NT2/D1 (cell line): ENCODE measurements at places on chromosomes 5 and 9.

DNA sequence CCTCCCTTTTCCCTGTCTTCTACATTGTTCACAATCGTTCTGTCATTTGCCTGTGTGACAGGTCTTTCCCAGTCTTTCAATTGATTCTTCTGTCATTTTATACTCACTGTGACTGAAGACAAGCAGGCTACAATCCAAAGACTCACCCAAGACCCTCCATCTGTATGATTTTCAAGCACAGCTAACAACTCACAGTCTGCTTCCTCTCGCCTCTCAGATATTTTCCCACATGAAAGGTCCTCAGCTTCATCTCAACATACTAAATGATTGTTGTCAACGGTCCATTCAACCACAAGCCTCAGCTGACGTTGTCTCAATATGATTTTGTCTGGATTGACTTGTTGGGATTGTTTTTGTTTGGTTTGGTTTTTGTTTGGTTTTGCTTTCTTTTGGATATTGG lies 346.5 kb downstream of the NFIB start:
- no peak for DNase-seq

DNA sequence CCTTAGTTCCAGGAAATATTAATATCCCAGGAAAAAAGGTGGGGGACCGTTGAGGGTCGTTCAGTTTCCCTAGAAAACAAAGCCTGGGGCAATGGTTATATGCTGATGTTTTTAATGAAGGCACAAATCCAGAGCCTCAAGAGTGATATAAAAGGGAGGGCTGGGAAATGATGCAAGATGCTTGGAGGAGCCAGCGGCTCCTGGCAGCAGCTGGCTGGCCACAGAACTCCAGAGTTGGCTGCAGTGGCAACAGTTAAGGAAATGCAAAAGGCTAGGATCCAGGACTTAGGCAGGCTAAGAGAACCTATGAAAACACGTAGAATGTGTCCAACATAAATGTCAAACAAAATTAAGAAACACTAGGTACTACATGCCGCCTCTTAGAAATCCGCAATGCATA lies 31.0 kb upstream of the B4GALT1 start:
- DNase-seq = no peak

DNA sequence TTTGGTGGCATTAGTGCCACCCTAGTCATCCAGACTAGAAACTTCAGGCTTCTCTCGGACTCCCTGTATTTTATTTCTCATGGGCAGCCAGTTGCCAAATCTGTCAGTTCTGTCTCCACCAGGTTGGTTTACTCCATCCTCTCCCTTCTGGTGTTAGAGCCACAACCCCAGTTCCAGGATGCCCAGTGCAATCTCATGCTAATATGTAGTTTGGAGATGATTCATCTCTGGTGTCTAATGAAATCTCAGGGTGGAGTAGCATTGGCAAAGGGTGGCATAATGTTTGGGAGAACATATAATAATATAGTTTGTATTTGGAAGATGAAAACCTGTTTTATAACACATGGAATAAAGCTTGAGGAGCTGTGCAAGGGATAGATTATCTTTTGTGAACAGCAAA lies 30.2 kb downstream of the SLC46A2 start:
- no peak for DNase-seq

- DNase-seq = no peak
Measured at GRCh38 chr9:28135549-28135948, 562.3 kb upstream of the C9orf72 start.

GRCh38 chr5:23507278-23507685 lies at the start of gene PRDM9:
Gene PRDM9 (plus strand): TSS chr5:23507609. CDS start chr5:23509034, 1,425 bp downstream.
- peak; percentile 89 for DNase-seq

DNA sequence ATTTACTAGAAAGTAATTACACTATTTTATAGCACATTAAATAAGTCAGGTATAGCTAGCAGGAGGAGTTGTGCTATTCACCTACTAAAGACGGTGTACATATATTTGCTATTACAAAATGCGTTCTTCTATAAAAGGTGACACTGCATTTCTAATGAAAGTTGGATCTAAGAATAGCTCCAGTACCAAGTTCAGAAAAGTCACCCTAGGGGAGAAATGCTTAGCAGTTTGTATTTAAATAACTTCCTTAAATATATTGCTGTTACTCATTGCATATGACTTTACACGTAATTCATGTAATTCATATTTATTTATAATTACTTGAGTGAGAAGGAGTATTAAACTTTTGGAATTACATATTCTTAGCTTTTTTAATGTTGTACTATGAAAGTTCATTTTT lies 7.0 kb upstream of the SUB1 start:
- DNase-seq = no peak

- peak; percentile 39 for DNase-seq
Measured at GRCh38 chr9:24436761-24437160, 108.9 kb downstream of the IZUMO3 start.

GRCh38 chr9:130665431-130666392 lies 1.3 kb downstream of the PRDM12 start:
- no peak for DNase-seq

DNA sequence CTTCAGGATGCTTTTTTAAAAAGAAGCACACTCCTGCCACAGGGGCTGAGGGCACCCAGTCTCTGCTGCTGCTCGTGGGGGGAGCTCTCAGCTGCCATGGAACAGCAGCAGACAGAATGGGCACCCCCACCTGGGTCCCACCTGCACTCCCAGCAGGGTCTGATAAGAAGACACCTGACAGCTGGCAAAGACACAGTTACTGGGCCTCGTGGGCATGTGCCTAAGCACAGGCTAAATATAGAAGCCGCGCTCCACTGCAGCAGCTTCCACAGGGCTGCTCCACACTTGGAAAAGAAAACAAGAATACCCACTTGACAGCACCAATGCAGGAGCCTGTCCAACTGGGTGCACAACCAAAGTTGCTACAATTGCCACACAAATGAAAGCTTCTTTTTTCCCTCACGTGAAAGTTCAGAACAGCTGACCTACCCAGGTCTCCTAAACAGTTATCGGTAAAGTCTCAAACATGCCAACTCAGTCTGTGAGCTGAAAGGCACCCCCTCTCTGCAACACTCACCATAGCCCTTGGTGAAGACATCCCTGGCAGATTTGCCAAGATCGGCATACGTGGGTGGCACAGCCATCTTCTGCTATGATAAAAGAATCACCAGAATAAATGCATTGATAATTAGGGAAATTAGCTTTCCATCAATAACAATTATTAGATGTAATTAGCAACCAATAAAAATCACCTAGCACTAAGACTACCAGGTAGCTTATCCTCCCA lies 12.2 kb downstream of the VDAC1 start:
- no peak for DNase-seq

DNA sequence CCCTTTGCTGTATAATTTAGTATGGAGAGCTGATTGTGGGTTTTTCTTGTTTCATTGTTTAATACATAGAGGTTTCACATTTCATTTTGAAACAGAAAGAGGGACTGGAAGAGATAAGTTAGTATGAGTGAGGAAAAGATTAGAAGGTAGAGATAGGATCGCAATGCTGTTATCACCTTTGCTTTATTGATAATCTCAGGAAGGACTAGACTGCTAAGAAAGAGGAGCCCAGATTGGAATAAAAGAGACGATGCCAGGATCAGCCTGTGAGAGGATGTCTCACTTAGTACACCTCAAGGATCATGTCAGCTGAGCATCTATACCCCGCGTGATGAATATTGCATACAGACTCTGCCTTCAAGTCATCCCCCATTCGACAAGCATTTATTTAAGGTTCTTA lies 178.0 kb upstream of the DMAC1 start:
- DNase-seq = no peak

DNA sequence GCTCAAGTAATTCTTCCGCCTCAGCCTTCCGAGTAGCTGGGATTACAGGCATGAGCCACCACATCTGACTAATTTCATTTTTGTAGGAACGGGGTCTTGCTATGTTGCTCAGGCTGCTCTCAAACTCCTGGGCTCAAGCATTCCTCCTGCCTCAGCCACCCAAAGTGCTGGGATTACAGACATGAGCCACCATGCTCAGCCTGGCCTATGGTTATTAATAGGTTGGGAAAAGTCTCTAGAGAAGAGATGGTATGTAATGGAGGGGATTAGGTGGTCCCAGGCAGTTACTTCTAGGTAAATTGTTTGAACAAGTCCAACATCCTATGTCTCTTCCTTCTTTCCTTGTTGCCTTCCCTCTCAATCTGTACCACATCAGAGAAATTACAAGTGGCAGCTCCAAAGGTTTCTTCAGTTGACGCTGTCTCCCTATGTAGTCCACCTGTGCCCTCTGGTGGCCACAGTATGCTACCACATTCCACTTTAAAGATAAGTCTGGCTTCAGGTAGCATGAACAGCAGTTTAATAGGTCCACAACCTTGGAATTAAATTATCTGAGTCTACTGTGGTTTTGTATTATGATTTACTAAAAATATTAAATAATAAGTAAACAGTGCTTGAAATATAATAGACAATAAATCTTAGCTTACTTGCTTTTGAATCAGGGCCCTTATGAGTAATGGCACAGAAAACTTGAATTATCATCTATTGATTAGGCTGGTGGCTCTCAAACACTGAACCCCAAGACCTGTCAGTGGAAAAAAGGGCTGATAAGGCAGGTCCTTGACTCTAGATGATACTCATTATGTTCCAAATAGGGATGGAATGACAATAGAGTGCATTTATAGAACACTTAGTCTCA lies 9.7 kb downstream of the TIGD6 start:
- DNase-seq = peak; percentile 60

- peak; percentile 30 for DNase-seq
Measured at GRCh38 chr5:157384971-157385709, 74.9 kb upstream of the NIPAL4 start.

DNA sequence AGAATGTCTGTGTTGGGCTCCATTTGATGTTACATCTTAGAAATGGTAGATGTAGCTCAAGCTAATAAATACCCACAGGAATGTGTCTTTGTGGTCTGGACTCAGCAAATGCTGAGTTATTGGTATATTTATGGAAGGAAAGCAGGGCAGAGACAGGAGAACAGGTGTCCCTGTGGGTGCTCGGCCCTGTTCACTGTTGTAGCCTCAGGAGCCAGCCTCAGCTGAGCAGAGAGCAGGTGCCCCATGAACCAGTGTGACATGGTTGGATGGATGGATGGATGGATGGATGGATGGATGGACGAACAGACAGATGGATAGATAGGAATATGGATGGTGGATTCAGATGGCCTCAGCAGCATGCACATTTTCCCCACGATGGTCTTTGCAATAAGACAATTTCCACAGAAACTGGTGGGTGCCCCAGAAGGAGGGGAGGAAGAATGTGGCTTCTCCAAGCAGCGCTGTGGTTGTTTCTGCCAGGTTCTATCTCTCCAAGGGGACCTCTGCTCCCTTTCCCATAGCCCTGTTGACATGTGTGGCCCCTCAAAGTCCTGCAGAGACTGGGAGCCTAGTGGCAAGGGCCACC lies 8.2 kb upstream of the IRF1 start:
- DNase-seq = no peak

GRCh38 chr5:153399595-153399994 lies 90.9 kb upstream of the GRIA1 start:
- DNase-seq = no peak

DNA sequence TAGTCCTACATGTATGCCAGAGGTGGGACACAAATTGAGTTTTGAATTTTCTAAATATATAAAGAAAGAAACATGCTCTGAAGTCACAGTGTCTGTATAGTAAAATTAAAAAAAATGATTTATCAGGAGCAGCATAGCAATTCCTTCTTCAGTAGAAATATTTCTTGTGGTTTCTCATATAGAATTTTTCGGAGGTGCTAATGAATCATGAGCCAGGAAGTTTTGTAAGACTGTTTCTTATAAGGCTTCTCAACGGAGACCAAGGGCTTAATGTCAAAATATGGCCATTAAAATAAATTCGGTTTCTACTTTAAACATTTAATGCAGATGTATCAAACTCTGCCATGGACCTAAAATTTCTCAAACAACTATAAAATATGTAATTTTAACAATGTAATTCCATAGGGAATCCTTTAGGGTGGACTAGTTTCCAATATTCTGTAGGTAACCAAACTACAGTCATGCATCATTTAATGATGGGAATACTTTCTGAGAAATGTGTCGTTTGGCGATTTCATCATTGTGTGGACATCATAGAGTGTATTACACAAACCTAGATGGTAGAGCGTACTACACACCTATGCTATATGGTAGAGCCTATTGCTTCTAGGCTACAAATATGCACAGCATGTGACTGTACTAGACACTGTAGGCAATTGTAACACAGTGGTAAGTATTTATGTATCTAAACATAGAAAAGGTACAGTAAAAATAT lies 66.3 kb downstream of the ANKRD55 start:
- no peak for DNase-seq

DNA sequence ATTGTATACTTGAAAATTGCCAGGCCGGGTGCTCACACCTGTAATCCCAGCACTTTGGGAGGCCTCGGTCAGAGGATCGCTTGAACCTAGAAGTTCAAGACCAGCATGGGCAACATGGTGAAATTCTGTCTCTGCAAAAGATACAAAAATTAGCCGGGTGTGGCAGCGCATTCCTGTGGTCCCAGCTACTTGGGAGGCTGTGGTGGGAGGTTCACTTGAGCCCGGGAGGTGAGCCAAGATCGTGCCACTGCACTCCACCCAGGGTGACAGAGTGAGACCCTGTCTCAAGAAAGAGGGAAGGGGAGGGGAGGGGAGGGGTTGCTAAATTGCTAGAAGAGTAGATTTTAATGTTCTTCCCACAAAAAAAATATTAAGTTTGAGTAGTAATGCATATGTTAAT lies 53.2 kb downstream of the FNBP1 start:
- no peak for DNase-seq

DNA sequence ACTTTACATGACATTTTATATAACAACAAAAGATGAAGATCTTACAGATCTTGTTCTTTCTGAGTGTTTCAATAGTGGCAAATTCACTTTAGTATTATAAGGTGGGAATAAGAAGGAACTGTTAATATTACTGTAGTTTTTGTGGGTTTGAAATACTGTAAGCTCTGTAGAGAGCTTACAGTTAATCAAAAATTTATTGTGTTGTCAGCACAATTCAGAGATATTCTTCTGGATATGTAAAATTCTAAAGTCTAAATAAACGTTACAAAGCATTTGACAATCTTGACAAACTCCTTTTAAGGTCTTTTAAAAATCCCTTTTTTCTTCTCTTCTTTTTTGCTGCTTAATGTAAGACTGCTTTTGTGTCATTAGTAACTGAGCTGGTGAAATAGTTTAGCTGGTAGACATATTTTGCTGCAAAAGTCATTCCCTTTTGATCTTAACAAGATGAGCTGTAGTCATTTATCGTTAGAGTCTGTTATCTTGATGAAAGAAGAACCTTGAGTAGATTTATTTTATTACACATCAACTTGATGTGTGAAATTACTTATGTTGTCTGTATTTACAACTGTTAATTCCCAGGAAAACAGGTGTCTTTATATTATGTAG lies 186.0 kb downstream of the WDR70 start:
- DNase-seq = no peak

DNA sequence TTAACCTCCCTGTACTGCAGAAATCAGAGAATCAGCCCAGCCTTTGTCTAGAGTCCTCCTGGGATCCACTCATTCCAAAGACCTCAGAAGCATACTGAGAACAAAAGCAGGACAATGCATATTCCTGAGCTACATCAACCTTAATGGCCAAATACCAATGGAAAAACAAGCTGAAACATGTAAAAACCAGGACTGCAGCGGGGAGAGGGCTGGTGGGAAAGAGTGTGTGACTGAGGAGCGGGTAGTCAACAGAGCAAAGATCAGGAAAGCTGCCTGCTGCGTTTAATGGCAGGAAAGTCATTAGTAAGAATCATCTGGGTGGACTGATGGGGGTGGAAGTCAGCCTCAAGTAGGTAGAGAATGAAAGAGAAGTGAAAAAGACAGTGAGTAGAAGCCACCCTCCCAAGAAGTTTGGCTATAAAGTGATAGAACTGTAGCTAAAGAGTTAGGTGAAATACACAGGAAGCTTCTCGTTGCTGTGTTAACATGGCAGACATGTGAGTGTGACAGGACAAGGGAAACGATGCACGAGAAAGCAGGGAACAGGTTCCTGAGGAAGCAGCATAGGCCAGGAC lies 88.1 kb downstream of the OTULIN start:
- no peak for DNase-seq

- DNase-seq = no peak
Measured at GRCh38 chr5:2185646-2186471, 303.1 kb upstream of the IRX4 start.
